ENCODE measurements at places on chromosomes 1 and 21. TPM values are rescaled to one million over a fixed set of nuclear protein-coding genes. Genes with fewer than 3 reads are reported as not detected.

DNA sequence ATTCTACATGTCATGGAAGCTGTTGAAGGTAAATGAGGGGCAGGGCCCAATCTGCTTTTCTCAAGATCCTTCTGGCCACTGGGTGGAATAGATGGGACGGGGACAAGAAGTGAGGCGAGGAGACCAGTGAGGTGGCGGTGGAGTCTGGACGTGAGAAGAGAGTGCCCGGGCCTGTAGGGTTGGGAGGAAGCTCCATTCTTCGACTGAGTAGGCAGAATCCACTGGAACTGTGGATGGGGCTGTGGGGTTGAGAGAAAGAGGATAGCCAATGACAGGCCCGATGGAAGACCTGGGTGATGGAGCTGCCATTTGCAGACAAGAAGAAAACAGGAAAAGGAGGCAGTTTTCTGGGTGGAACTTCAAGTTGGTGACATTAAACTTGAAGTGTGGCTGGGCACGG, 10.3 kb downstream of the SLC1A7 start:
- DNase-seq = no peak
- H3K27me3 ChIP-seq = no peaks in the 10 kb centered on the region
- no peak overlapping the region for H3K4me3 ChIP-seq
- H3K27ac ChIP-seq = no peak overlapping the region

SOAT1 gene
- 33.9 TPM for total RNA-seq

DNA sequence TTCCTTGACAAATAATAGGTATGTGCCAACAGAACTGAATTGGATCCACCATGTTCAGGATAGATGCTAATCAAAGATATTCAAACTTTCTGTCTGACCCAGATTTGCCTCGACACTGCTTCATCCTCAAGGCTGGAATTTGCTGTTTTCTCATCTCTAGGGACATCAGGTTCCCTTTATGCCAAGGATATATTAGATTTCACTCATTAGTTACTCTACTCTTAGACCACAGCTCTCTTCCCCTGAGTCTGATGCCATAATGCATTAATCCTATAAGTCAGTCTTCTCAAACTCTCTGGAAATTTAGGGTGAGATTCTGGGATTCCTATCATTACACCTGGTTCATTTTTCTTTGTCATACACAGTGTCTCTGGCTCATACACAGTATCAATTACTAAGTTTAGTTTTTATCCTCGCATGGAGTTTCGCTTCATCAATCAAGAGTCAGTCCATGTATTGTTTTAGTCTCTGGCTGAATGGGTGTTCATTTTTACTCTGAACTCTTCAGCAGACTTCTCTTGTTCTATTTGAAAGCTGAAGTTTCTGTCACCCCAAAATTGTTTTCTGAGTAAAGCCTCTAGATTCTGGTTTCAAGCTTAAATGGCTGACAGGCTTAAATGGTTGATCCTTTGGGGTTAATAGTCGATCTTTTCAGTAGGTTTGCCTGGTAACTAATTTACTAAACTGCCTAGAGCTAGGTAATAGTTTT, 9.3 kb upstream of the DCAF6 start:
- DNase-seq = no peak
- no peaks in the 10 kb centered on the region for H3K36me3 ChIP-seq
- no peak overlapping the region for H3K4me3 ChIP-seq

SH3BGR gene
- 4.8 TPM for total RNA-seq

DNA sequence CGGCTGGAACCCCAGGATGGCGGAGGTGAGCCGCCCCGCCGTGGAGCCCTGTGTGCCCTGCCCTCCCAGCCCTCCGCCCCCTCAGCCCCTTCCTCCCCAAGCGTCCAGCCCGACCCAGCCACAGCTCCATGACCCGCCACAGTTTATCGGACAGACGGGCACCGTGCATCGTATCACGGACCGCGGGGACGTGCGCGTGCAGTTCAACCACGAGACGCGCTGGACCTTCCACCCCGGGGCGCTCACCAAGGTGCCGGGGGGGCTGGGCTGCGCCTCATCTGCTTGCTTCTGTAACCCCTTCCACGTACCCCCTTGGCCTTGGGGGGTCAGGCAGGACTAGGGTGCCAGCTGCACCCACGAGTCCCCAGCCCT, 6.6 kb upstream of the MMP23B start:
- H3K4me1 ChIP-seq = peaks cover 4% of the 10 kb centered on the region
- no peaks in the 10 kb centered on the region for H3K27me3 ChIP-seq
- H3K4me3 ChIP-seq = no peak overlapping the region
- H3K36me3 ChIP-seq = no peaks in the 10 kb centered on the region

DNA sequence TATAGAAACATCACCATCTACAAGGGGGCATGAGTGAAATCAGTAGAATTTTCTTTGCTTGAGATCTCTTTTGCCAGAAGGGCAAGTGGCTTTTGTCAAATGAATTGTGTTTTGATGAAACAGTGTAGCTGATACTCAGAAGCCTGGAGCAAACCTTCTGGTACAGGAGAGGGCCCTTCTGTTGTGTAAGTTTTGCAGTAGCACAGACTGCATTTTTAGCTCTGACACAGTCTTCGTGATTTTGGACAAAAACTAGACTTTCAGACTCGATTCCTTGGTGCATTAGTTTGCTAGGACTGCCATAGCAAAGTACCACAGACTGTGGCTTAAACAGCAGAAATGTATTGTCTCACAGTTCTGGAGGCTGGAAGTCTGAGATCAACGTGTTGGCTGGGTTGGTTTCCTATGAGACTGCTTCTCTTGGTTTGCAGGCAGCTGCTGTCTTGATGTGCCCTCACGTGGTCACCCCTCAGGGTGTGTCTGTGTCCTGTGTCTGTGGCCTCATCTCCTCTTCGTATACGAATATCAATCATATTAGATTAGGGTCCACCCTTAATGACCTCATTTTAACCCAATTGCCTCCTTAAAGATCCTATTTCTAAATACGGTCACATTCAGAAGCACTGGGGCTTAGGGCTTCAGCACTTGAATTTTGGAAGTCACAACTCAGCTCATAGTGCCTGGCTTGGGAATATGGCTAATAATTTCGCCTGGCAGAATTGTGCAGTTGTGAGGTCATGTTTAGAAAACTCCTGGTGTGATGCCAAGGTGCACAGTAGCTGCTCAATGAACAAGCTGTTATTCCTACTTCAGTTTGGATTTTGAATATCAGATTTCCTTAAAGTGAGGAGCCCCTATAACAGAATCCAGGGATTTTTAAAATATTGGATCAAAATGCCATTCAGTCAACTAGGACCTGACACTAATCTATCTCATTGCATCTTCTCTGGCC, 21.2 kb upstream of the DISC1 start:
- H3K4me1 ChIP-seq = no peaks in the 10 kb centered on the region
- no peak for DNase-seq
- H3K4me3 ChIP-seq = no peak overlapping the region
- H3K27ac ChIP-seq = no peak overlapping the region
- H3K27me3 ChIP-seq = 0 out of 2 replicates have a peak, but pooled peaks cover 4% of the 10 kb centered on the region

NUCKS1 gene
- 237 TPM for total RNA-seq

LDLRAP1 gene
- 26.0 TPM for total RNA-seq

DNA sequence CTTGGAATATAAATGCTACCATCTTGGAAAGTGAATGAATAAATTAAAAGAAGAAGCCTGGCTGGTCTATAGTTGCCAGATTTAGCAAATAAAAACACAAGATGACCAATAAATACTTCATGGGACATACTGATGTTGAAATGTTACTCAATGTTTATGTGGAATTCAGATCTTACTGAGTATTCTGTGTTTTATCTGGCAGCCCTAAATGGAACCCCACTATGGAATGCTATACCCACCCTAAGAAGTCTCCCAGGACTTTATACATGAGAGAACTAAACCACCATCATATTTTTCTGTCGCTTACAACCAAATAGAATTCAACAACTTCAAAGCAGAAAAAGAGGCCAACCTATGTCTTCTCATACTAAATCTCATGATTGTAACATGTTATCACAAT, 177.6 kb upstream of the HMCN1 start:
- no peaks in the 10 kb centered on the region for H3K27me3 ChIP-seq
- no peak for DNase-seq
- no peaks in the 10 kb centered on the region for H3K36me3 ChIP-seq
- no peak overlapping the region for H3K27ac ChIP-seq

GGPS1 gene
- 30.6 TPM for total RNA-seq

- H3K4me3 ChIP-seq = no peak overlapping the region
- H3K27ac ChIP-seq = no peak overlapping the region
- H3K27me3 ChIP-seq = no peaks in the 10 kb centered on the region
- no peak for DNase-seq
These were observed 38.6 kb upstream of the ADAMTS1 start for GRCh38 chr21:26883768-26884167.

- no peaks in the 10 kb centered on the region for H3K36me3 ChIP-seq
- H3K4me3 ChIP-seq = no peak overlapping the region
- no peaks in the 10 kb centered on the region for H3K27me3 ChIP-seq
- no peak for DNase-seq
- H3K27ac ChIP-seq = no peak overlapping the region
- no peaks in the 10 kb centered on the region for H3K4me1 ChIP-seq
These were observed 135.4 kb upstream of the FMN2 start for GRCh38 chr1:239956263-239956662.

GRCh38 chr21:17343055-17343454, 169.8 kb upstream of the CXADR start:
- H3K27me3 ChIP-seq = no peaks in the 10 kb centered on the region
- H3K4me3 ChIP-seq = no peak overlapping the region
- no peaks in the 10 kb centered on the region for H3K36me3 ChIP-seq
- no peaks in the 10 kb centered on the region for H3K4me1 ChIP-seq

All from HCT116 (cell line).